ENCODE measurements at places on chromosomes 6 and 20. TPM values are rescaled to one million over a fixed set of nuclear protein-coding genes. Genes with fewer than 3 reads are reported as not detected.

The FOXC1 gene
- total RNA-seq: 15.9 TPM

The PROKR2 gene
- total RNA-seq: not detected

The SLCO4A1 gene
- total RNA-seq: 10.9 TPM

The MMP24 gene
- 0.24 TPM for total RNA-seq

The RRAGD gene
- total RNA-seq: 5.5 TPM

- no peak overlapping the region for H3K27ac ChIP-seq
- H3K27me3 ChIP-seq: no peaks in the 10 kb centered on the region
- no peak for DNase-seq
Measured at GRCh38 chr20:1807394-1807793, 87.8 kb upstream of the SIRPA start.

GRCh38 chr6:15152700-15153099 is 93.2 kb upstream of the JARID2 start:
- H3K4me3 ChIP-seq: no peak overlapping the region
- H3K4me1 ChIP-seq: no peaks in the 10 kb centered on the region
- H3K27me3 ChIP-seq: no peaks in the 10 kb centered on the region
- no peak overlapping the region for H3K27ac ChIP-seq
- no peak for DNase-seq

All from ovary (tissue), 10 donors.